Activated CD4-positive, alpha-beta T cell treated with anti-CD3 and anti-CD28 coated beads, Interleukin-2, amount 50 U/mL, for 16 hours (primary cell): ENCODE measurements at places on chromosomes 13 and 19.

DNA sequence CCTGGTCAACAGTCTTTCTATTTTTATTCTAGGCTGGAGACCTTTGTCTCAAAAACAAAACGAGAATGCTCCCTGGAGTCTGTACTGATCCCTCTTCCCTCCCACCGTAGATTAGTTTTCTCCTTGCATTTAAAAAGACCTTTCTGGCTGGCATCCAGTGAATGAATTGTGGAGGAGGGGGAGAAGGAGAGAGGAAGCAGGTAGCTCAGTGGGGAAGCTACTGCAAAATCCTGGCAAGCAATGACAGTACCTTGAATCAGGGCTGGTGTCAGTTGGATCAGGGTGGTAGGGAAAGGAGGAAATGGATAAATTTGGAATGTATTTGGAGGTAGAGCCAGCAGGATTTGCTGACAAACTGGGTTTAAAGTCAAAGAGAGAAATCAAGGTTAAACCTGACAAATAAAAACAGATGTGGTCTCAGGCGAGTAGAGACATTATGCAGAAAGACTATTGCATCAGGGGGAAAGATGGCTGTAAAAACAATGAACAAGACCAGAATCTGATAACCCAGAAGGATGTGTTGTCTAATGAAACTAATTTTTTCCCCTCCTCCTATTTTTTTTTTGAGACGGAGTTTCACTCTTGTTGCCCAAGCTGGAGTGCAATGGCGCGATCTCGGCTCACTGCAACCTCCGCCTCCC lies 3.5 kb upstream of the CYP2S1 start:
- no peak for DNase-seq

GRCh38 chr13:89695343-89696257 lies 1651.9 kb upstream of the MIR17HG start:
- DNase-seq = peak; percentile 18

GRCh38 chr19:31314849-31315629 lies 34.2 kb downstream of the TSHZ3 start:
- no peak for DNase-seq

GRCh38 chr19:2627319-2627829 lies 75.1 kb downstream of the GNG7 start:
- peak; percentile 64 for DNase-seq

- no peak for DNase-seq
Measured at GRCh38 chr13:47044842-47045241, 148.0 kb upstream of the HTR2A start.

DNA sequence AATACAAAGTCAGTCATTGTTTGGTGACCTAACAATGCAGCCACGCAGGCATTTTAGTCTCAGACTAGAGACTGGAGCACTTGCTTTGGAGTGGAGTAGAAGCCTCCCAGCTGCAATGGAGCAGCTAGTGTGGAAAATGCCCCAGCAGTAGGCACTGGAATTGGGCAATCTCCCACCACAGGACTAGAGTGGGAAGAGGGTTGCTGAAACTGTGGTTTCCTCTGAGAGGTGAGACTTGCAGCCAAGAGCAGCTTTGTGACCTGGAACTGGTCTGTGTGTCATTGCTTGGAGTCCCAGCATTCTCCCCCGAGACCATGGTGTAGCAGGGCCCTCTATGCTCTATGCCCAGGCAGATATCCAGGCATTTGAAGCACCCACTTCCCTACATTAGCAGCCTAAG lies 556.3 kb downstream of the UQCRFS1 start:
- DNase-seq = no peak

- no peak for DNase-seq
Measured at GRCh38 chr13:46996316-46997030, 99.6 kb upstream of the HTR2A start.

GRCh38 chr19:45076851-45077730 lies 813 bp upstream of the ZNF296 start:
- no peak for DNase-seq

GRCh38 chr19:3707868-3708206 lies 347 bp upstream of the TJP3 start:
- DNase-seq = no peak

- no peak for DNase-seq
Measured at GRCh38 chr19:55644842-55645511, 1.5 kb downstream of the ZNF581 start.

- no peak for DNase-seq
Measured at GRCh38 chr13:43441464-43441863, 345.3 kb downstream of the ENOX1 start.

GRCh38 chr19:372306-372890 lies 27.8 kb upstream of the MIER2 start:
- DNase-seq = no peak

GRCh38 chr19:48368936-48369335 lies 4.8 kb downstream of the SYNGR4 start:
- no peak for DNase-seq

- DNase-seq = no peak
Measured at GRCh38 chr19:39209196-39209595, 5.1 kb upstream of the SYCN start.

- DNase-seq = no peak
Measured at GRCh38 chr13:39106216-39107005, 68.2 kb downstream of the NHLRC3 start.

GRCh38 chr13:41597348-41598041 lies 140.1 kb downstream of the RGCC start:
- DNase-seq = no peak
